ENCODE measurements at places on chromosomes 2 and 18. TPM values are rescaled to one million over a fixed set of nuclear protein-coding genes. Genes with fewer than 3 reads are reported as not detected.
A peak's percentile ranks its signal among the peaks of the same experiment; 100 is the strongest.

- DNase-seq: no peak
Measured at GRCh38 chr2:71547616-71548285, 94.4 kb downstream of the DYSF start.

DNA sequence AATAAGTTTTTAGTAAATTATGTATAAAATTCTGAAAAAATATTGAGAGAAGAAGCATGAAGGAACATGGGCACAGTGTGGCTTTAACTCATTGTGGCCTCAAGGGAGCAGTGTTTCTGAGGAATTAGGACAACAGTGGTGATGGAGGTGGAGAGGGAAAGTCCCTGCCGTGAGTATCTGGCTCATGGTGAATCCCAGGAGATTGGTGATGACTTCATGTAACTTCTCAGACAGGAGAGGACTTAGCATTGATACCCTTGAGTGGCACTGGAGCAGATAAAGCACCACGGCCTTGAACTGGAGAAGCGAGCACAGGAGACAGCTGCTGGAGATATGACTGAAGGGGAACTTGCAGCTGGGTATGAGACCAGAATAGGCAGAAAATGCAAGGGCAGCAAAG is 35.0 kb upstream of the LRP1B start:
- DNase-seq: no peak

DNA sequence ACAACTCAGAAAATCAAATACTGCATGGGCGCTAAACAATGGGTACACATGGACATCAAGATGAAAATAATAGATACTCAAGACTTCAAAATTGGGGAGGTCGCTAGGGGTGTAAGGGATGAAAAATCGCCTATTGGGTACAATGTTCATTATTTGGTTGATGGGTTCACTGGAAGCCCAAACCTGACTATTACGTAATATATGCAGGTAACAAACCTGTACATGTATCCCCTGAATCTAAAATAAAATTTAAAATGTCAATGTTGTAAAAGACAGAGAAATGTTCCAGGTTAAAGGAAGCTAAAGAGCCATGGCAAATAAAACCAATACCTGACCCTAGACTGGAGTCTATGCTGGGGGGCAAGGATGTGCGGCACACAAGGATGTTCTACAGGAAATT is 80.4 kb upstream of the CCBE1 start:
- no peak for DNase-seq

GRCh38 chr2:230658877-230659652 is 53.6 kb upstream of the CAB39 start:
- DNase-seq: peak; percentile 85

DNA sequence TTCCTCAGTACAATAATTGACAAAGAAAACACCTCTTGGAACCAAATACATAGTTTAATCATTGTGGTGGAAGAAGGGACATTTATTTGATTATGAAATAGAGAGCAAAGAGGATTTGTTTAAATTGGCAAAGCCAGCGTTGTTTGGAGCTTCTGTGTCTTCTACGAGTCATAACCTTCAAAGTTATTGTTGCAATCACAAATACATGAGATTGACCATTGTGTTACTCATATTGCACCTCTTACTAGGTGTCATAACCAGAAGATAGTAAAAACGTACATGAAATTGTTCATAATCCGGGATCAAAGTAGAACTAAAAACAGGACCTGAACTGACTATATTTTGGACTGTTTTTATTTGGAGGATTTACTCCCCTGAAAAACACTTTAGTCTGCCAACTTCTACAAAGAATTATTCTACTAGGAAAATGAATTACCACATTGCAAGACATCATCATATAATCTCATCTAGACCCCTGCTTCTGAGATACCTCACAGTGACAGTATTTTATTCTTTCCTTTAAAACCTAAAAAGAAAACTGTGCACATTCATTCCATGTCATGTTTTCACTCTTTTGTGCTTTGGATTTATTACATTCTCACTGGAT is 151.7 kb upstream of the KLF7 start:
- no peak for DNase-seq

- DNase-seq: no peak
Measured at GRCh38 chr18:76765649-76766048, 56.7 kb upstream of the ZNF236 start.

The ABCB11 gene
- not detected for total RNA-seq

The ST8SIA3 gene
- not detected for total RNA-seq

The AKAIN1 gene
- not detected for total RNA-seq
